ENCODE measurements at places on chromosomes 3 and 15.

DNA sequence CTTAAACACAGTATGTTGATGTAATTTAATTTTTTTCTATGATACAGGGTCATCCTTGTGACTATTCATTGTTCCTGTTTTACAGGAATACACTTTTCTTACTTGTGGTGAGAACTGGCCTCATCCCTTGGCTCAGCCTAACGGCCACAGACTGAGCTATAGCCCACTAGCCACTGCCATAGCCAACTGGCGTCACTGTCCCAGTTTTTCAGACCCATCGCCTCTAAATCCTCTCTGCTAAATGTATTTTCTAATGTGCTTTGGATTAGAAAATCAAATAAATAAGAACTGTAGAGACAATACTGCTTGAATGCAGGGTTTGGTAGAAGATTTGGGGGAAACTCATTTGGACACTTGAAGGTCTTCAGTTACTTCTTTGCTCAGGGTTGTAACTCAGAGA, 113.1 kb downstream of the TIGIT start:
- DNase-seq = no peak

- no peak for DNase-seq
These were observed 43.4 kb upstream of the PRTG start for GRCh38 chr15:55786341-55786740.

GRCh38 chr15:57326196-57326595, 50.1 kb upstream of the CGNL1 start:
- DNase-seq = no peak

DNA sequence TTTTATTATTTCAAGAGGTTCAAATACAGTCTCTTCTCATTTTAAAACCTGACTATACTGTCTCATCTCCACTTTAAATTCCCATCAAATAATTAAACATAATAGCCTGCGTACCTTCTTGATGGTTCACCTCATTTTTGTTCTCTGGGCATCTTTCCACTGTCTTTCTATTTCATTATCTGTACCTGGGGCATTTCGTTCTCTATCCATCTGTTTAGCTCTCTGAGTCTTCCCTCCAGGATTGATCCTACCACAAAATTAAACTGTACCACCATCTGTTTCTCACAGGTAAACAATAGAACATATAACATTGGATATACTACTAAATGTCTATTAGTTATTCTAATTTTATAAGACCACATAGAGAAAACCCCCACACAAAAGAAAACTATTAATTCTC, 1331.4 kb downstream of the NSUN3 start:
- no peak for DNase-seq

DNA sequence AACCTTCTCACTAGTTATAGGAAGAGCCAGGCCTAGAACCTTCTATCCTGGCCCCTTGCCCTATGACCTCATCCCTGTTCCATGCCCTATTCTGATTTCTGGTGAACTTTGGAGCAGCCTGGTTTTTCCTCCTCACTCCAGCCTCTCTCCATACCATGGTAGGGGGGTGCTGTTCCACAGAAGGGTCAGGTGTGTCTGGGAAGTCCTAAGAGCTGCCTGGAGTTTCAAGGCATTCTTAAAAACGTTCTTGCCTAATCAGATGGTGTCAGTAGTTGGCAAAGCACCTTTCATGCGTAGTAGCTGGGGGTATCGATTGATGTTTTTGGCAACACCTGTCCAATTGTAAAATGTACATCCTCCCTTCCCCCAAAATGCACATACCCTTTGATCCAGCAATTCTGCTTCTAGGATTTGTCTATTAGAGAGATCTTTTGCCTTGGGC, 16.8 kb upstream of the ALPK3 start:
- DNase-seq = no peak

Data from adrenal gland (tissue), 19 donors.